ENCODE measurements at places on chromosomes 6 and 20.

- DNase-seq: peak; percentile 25
Measured at GRCh38 chr6:71347119-71347518, 58.5 kb downstream of the OGFRL1 start.

GRCh38 chr20:35395728-35396127 is 16.0 kb downstream of the UQCC1 start:
- DNase-seq: no peak

- DNase-seq: no peak
Measured at GRCh38 chr6:25026723-25027122, 91.0 kb upstream of the RIPOR2 start.

DNA sequence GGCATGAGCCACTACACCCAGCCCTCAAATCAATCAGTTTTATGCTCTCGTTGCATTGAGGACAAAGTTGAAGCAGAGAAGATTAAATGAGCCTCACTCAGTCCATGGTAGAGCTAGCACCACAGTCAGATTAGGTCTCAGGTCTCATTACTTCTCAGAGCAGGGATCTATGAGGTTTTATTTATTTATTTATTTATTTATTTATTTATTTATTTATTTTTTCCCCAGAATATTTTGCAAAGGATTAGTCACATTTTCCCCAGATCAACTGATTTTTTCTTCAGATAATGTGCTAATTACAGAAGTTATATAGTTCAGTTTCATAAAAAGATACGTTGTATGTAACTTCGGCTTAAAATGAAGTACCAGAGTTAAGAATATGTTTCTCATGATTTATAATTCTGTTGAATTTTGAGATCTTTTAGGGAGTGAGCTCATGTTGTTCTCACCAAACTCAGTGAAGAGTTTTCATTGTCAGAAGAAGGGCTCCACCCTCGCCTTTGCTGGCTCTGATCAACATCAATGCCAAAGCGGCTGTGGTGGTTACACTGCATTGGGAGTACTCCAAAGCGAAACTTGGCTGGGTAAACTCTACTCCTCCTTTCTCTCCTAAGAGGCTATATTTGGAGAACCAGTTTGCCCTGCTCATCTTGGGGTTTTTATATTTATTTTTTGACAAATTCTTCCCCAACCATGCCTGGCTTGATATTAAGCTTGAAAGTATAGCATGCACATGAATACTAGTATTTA is 12.9 kb upstream of the ID4 start:
- DNase-seq: no peak

GRCh38 chr6:33156561-33156960 is 35.7 kb downstream of the COL11A2 start:
- DNase-seq: no peak

GRCh38 chr6:225907-226306 is 66.4 kb upstream of the DUSP22 start:
- DNase-seq: no peak

DNA sequence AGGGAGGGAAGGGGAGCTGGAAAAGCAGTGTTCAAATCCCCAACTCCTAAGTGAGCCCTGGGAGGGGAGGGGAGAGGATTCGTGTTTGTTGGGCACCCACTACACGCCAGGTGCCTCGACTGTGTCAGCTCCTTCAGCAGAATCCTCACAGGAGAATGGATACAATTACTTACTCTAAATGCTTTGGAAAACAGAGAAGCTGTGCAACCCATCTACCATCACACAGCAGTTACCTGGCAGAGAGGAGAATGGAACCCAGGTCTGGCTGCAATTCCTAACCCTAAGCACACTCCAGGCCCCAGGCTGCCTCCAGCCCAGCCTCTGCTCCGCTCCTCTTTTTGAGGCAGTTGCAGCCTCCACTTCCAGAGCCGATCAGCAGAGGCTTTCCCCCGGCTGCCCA is 86.4 kb upstream of the PTPN1 start:
- no peak for DNase-seq

DNA sequence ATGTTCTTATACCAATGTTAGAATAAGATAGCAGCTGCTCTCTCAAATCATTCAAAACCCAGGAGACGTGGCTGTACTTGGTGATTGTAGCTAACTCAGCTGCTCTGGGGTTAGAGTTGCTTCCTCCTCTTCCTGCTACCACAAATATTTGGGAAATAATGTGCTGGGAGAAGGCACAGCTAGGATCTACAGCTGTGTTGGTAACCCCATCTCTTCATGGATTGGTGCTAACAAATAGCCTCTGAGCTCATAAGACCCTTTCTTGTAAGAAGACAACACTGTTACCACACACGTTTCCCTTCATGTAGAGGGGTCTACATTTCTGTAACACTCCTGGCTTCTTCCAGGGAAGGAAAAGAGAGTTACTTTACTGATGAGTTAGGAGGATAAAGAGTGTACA is 911.0 kb upstream of the CITED2 start:
- no peak for DNase-seq

DNA sequence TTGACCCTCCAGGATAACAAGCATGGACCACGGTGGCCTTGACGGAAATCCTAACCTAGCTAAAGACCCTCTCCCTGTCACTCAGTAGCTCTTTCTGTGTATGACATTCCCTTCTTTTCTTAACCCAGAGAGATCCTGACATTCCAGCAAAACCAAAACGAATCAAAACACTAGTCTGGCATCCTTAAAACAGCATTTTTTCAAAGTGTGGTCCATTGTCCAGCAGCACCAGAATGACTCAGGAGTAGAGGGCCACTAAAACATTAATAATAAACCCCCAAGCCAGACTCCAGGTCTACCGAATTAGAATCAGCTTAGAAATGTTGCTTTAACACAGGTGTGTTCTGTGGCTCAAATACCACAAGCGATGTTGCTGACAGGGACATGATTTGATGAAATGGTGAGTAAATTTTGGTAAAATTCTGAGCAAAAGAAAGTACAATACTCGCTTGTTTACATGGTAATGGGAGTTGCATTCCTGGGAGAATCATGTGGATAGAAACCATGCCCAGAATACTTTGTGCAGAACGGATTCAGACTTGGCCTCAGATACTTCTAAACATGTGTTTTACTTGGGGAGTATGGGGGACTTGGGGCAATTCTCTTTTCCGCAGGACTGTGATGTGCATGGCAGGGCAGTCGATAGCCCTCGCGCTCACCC is 174.2 kb upstream of the KCNG1 start:
- DNase-seq: no peak

- DNase-seq: peak; percentile 59
Measured at GRCh38 chr20:9617940-9618339, 103.5 kb downstream of the LAMP5 start.

- no peak for DNase-seq
Measured at GRCh38 chr6:135499441-135500340, 2.2 kb upstream of the AHI1 start.

- DNase-seq: no peak
Measured at GRCh38 chr20:31948008-31948407, 3.8 kb downstream of the PDRG1 start.

DNA sequence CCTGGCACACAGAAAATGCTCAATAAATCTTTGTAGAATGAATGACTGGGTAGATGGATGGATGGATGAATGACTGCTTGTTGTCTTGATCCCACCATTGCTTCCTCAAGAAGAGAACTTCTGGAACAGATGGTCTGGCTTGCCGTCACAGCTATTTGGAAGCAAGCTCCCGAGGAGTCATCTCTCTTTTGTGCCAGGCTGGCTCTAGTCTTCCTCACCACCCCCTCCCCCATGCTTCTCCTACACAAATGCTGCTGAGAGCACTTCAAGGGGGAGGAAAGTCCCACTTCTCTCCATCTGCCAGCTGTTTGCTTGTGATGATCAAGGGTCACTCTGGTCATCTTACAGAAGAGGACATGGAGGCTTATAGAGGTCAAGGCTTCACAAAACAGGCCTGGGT is 11.6 kb upstream of the KCNG1 start:
- no peak for DNase-seq

DNA sequence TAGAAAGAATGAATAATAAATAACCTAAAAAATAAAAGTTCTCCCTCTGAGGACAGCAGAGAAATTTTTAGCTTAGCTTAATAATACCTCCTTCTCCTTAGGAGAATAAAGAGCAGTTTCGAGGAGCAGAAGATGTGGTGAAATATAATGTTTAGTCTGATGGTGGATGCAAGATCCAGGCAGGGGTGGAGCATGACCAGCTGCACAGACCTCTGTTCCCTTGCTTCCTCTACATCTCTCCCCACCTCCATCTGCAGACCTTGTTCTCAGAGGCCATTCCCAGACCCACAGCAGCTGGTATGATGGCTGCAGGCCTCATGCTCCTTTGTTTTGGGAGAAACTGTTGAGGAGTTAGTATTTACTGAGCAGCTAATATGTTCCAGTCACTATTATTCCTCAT is 1.5 kb downstream of the BTN3A2 start:
- no peak for DNase-seq

DNA sequence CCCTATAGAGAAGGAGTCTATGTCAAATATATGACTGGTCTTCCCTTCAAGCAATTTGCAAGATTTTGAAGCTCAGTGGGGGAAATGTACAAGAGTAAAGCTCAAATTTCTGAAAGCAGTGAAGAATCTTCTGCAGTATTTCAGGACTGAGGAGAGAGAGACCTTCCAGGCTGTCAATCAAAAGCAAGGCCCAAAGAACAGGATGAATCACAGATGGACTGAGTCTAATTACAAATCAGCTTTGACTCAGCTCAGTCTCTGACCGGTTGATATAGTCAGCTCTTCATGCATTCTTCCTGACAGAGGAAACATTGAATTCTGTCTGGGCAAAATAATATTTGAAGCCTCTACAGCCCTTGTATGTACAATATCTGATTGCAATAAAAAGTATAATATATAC is 7.7 kb upstream of the HTR1B start:
- DNase-seq: no peak

GRCh38 chr6:150076196-150076893 is 7.4 kb upstream of the ULBP3 start:
- peak; percentile 6 for DNase-seq

GRCh38 chr6:157541618-157542413 is 160.8 kb downstream of the ZDHHC14 start:
- DNase-seq: no peak

DNA sequence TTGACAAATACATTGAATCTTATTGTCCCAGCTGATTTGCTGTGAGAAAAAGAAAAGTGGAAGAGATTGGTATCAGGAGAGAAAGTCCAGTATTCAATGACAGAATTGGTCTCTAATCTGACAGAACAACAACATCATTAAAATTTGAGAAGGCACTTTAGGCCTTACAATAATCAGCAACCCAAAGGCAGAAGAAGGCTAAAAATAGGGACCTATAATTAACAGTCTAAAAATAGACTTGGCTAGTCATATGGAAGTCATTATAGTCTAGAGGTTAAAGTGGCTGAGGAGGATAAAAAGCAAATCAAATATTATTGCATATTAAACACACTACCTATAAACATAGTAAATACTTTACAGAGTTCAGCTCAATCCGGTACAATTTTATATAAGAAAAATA is 393.6 kb upstream of the JAG1 start:
- no peak for DNase-seq

- DNase-seq: no peak
Measured at GRCh38 chr6:132725947-132726607, 12.2 kb upstream of the VNN1 start.

DNA sequence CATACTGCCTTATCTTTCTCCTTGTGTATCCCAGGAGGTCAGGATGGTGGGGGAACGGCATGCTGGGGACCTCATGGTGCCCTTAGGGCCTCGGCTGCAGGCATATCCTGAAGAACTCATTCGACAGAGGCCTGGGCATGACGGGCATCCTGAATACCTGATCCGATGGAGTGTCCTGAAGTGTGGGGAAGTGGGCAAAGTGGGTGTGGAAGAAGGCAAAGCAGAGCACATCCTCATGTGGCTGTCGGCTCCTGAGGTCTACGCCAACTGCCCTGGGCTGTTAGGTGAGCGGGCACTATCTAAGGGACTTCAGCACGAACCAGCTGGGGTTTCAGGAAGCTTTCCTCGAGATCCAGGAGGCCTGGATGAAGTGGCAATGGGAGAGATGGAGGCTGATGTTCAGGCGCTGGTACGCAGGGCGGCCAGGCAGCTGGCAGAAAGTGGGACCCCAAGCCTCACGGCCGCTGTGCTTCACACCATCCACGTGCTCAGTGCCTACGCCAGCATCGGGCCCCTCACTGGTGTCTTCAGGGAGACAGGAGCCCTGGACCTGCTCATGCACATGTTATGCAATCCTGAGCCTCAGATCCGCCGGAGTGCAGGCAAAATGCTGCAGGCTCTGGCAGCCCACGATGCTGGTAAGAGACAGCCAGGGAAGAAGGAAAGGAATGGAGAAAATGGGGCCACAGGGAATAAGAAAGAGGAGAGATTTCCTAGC is 2.4 kb downstream of the CUL9 start:
- no peak for DNase-seq

DNA sequence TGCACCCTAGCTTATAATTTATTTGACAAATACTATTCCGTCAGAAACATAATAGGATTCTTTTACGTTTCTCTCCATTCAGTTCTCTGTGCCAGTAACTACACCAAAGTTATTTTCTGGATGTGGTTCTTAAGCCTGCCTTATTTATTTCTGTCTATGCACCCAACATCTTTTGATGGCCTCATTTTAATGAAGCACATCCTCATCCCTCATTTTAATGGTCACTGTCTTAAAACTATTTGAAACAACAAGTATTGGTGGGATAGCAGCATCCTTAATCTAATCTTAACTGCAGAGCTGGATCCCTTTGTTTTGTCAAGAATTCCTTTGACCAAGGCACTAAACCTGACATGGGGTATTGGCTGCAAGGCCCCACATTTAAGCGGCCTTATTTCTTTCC is 11.0 kb downstream of the FAM135A start:
- no peak for DNase-seq

GRCh38 chr6:161152907-161153662 is 120.8 kb downstream of the AGPAT4 start:
- DNase-seq: no peak

- DNase-seq: no peak
Measured at GRCh38 chr6:36491378-36491965, 48.7 kb downstream of the KCTD20 start.

DNA sequence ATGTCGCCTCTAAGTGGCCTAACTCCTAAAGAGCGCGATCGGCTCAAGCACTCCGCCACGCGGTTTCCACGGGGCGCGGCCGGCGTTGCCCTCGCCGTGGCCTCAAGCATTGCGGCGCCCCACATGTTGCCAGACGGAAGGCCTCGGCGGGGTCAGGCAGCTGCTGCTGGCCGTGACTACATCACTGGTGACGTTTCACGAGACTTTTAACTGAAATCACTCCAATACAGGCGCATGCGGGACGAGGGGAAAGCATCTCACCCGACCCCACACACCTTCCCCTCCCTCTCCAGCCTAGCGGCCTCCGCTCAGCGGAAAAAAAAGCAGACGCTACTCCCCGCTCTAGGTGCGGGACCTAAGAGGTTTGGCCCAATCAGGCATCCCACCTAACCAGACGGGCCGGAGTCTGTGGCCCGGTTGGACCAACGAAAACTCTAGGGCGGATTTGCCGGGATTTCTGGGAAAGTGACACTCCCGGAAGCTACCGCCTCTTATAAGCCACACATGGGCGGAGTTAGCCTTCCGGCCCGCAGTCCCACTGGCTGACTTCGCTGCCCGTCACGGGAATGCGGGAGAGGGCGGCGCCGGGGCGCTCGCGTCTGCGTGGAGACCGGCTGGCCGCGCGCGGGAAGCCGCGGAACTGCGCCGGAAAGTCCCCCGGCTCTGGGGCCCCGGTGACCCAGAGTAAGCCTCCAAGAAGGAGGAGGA is at the start of gene NXT1:
Gene NXT1, plus strand, starts transcription at position 596 of the 708 bp plus-strand sequence. CDS start 3,251 bp downstream, outside the sequence.
- peak; percentile 97 for DNase-seq

Data from midbrain (tissue), 1 donor.